Stimulated activated CD4-positive, alpha-beta T cell treated with anti-CD3 and anti-CD28 coated beads, Interleukin-1b, Interleukin-23, amount 100 ng/mL, for 48 hours (primary cell): ENCODE measurements at places on chromosomes 13 and 19.
A peak's percentile ranks its signal among the peaks of the same experiment; 100 is the strongest.

DNA sequence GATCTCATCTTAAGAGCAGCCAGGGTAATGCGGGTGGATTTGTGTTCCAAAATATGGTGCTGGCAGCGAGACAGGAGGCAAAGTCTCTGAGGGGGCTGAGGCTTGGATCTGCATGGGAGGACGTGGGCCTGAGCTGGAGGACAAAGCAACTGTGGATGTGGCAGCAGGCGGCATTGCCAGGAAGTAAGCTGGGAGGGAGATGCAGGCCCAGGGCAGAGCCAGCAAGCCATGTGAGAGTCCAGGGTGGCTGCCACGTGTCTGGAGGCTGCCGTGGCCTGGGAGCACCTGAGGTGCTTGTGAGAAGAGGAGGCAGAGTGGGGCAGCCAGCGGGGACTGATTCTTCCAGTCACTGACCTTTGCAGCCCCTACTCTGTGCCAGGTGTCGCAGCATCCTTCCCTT is 52.0 kb downstream of the DPF1 start:
- no peak for DNase-seq

DNA sequence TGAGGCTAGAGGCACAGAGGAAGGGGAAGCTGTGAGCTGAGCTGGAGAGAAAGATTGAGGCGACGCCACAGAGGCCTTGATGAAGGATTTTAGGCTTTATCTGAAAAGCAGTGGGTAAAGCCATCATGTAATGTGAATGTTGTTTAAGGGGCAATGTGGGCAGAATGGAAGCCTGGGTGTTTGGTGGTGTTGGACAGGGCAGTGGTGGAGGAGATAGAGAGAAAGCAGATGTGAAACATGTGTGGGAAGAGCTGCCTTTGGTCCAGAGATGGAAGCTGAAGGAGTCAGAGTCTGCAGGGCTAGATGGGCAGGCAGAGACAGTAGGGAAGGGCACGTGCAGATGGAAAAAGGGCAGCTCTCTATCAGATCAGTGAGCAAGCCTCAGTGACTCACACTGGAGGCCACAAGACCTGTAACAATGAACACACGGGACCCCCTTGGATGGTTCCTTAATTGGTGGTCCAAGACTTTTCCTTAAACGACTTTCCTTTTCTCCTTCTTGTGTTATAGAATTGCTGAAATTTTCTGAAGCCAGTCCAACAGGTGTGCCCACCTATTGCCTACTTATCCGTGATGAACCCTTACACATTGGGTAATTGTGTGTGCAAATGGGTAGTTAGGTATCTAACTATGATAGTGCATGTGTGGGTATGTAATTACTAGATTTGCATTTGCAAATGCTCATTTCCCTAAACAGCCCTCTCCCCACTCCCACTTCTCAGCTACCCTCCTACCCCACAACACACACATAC is 21.7 kb downstream of the ZNF536 start:
- DNase-seq: no peak

GRCh38 chr19:10805758-10806247 is 30.2 kb downstream of the TMED1 start:
- no peak for DNase-seq

DNA sequence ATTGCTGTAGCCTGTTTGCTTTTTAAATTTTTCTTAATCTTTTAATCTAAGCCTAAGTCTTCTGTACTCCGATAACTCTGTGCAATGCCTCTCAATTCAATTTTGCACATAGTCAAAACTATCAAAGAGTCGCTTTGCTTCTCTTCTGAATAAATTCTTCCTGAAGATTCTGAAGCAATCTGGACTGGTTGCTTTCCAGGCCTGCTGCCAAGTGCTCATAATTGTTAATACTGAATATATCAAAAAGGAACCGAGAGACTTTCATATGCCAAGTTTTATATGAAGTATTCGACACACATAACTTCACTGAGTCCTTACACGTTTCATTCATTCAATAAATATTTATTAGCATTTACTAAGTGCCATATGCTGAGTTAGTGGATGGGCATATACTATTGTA is 91.3 kb downstream of the EDNRB start:
- no peak for DNase-seq

DNA sequence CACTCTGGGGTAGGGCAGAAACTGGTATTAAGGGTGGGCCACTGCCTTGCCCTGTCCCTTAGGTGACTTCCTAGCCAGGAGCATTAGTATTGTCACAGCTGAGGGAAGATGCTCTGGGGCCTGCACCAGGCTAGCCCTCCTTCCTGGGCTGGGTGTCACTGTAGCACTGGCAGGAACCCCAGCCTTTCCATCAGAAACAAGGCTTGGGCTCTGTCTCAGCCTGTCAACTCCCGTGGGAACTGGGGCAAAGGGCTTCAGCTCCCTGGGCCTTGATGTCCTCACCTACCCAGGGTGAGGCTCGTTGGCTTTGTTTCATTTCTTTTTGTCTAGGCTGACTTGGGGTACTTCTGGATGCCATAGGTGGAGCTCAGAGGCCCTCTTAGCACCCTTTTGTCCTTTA is 18.0 kb downstream of the PAF1 start:
- DNase-seq: no peak

GRCh38 chr13:113960276-113960948 is 13.5 kb downstream of the C13orf46 start:
- no peak for DNase-seq

GRCh38 chr13:110108348-110109139 is 198.4 kb downstream of the COL4A1 start:
- no peak for DNase-seq

- no peak for DNase-seq
Measured at GRCh38 chr19:39190768-39191167, 6.0 kb upstream of the NCCRP1 start.

DNA sequence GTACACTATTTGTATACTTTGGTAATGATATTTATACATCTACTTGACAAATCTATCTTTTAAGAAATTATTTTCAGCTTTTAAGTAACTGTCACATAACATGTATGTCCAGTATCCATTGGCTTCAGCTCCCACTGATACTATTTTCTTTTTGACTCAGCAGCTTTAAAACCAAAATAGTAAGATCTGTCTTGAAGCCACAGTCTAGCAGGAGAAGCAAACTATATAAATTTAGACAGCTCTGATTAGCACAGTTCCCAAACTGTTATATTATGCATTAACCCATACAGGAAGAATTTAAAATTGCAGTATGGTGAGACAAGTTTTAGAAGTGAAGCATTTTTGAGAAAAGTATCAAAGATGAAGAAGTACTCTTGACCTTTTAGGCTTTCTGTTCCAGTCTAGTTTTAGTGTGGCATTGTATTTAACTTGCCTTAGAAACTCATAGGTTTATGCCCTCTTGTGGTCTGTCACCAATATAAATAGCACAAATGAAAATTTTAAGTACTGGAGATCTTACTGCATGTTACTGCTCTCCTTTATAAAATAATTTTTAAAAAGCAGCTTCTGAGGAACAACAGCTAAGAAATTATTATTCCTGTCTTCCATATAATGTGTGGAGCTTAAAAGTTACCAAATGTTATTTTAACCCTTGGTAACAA is 24.7 kb downstream of the URI1 start:
- no peak for DNase-seq

DNA sequence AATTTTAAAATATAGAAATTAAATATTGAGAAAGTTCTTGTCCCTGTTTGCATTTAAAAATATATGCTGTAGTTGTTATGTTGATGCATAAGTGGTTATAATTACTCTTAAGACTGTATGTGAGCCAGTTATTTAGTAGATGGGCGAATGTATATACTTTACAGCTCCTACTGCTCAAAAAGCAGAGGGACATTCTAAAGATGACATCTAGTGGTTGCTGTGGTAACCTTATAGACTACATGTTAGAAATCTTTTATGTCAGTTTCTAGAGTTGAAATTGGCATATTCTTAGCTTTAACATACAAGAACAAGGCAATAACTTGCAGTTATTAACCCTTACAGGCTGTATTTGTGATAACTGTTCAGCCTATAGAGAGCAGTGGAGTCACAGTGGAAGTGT is 160.5 kb downstream of the OLFM4 start:
- DNase-seq: no peak

- DNase-seq: no peak
Measured at GRCh38 chr13:53379485-53379884, 350.9 kb downstream of the OLFM4 start.

DNA sequence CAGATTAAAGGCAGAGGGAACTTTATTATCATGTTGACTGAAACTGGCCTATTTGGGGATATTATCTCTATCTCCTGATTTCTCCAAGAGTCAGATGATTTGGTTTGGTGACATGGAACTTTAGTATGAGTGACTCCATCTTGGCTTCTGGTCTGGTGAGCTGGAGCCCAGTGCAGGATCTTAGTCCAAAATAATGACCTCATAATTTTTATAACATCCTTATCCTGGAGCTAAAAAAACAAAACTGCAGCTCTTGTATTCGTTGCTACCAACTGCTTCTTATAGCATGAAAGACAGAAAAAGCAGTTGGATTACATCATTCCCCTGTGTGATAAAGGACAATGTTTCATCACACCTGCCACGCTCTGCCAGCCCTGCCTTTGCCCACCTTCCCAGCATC is 39.3 kb upstream of the RNF17 start:
- DNase-seq: no peak

DNA sequence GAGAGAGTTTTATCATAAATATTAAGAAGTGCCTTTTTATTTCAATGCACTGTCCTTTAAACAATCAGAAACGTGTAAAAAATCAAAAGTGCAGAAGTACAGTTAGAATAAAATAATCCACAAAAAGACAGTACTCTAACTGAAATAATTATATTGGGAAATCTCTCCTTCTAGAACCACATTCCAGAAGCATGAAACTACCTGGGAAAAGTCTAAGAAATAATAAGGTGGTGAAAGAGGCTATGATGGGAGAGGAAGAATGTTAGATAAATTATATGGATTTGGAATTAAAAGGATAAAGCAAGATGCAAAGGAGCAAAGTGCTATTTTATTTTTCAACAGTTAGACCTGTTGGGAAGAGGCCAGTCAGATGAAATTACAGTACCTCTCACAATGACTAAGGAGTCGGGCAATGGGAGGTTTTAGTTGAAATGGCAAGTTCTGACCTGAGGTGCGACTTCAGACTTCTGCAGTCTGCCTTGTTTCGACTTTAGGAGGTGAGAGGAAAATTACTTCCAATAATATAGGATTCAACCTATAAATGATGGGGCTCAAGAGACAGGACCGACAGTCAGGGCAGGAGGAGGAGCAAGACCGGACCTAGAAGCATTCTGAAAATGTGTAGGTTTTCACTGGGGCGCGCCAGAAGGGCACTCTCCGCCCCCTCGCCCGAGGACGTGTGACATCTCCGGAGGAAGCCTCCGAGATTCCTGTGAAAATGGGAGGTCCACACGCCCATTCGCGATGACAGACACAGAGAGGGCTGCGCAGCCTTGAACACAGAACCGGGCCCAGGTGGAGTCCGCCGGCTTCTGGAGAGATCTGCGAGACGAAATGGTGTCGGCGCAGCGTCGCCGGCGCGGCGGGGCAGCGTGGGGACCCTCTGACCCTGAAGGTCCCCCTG is 717 bp downstream of the SPRYD7 start:
- DNase-seq: peak; percentile 33

DNA sequence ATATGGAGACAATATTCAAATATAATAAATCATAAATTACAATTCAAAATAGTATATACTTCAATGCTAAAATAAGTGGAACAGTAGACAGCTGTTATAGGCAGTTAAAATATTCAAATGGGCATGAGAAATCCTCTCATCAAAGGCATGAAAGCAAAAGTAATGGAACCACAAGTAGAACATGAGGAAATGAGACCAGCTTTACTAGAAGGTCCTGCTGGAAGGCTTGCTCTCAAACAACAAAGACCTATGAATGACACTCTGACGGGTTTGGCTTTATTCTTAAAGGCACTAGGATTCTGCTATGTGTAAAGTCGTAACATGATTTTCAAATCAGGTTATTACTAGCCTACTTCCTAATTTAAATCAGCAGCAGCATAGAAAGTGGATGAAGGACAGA is 148.1 kb downstream of the VWA8 start:
- DNase-seq: no peak

- DNase-seq: no peak
Measured at GRCh38 chr19:30695171-30695875, 323.1 kb downstream of the ZNF536 start.

DNA sequence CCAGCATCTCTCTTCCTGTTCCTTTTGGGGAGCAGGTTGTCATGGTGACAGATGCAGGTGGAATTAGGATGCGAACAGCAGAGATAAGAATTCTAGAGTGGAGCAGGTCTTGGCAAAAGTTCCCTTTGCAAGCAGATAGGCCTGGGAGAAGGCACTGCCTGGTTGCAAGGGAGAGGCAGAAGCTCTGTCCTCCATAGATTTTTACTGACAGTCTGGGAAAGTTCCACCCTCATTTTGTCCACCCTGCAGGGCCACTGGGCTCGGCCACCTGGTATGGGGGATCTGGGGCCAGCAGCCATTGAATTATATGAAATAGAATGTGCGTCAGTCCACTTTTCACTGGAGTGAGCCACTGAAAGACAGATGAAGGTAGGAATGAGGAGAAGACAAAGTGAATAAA is 141.7 kb downstream of the IER2 start:
- DNase-seq: no peak

GRCh38 chr19:7450243-7451223 is 38.3 kb downstream of the PEX11G start:
- DNase-seq: no peak

- no peak for DNase-seq
Measured at GRCh38 chr13:30312904-30313303, 5.6 kb upstream of the KATNAL1 start.

GRCh38 chr19:2650515-2650914 is 52.0 kb downstream of the GNG7 start:
- DNase-seq: no peak

GRCh38 chr13:33033986-33034385 is 17.8 kb downstream of the KL start:
- DNase-seq: no peak

DNA sequence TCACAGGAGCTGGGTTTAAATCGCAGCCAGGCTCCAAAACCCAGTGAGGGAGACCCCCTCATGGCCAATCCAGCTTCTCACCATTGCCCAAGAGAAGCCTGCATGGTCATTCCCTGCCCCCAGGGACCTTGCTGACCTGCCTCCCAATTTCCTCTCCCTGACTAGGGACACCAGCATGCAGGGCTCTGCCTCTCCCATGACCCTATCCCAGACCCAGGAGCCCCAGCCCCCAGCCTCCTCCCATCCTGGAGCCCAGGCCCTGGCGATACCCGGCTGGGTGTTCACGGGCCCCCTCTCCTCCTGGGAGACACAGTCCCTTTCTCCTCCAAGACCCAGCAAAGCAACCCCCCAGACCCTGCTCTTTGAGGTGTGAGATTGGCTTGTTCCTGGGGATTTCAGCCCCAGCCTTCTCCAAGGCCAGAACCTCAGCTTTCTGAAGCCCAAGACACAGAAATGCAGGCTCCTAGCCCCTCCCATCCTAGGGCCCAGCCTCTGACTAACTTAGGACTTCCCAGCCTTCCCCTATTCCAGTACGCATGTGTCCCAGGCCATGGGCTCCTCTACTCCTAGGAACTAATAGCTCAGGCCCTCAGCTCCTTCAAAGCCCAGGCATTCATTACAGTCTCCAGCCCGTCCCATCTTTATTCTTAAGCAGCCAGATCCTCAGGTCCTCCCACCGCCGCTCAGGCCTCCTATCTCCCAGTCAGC is 1.1 kb downstream of the GYS1 start:
- DNase-seq: no peak
